ENCODE measurements at places on chromosomes 12 and 14. TPM values are rescaled to one million over a fixed set of nuclear protein-coding genes. Genes with fewer than 3 reads are reported as not detected.

DNA sequence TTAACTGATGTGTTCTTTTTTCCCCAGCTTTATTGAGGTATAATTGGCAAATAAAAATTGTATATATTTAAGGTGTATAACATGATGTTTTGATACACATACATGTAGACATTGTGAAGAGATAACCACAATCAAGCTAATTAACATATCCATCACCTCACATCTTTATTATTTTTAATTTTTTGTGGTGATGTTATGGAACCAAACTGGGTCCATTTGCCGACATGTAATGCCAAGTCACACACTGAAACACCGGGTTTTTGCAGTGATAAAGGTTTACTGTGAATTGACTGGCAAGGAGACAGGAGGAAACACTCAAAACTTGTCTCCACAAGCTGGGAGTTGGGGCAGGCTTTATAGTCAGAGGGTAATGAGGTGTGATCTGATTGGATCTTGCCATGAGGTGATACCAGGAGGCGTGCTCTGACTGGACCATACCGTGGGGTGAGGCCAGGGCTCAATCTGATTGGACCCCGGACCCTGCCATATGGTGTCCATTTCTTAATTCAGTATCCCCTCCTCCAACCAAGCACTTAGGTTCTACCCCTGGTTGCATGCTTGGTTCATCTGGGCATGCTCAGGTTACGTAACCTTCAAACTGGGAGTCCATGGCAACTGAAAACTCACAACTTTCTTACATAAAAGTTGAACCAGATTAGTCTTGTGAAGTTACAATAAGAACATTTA, 11.8 kb upstream of the WSCD2 start:
- DNase-seq, result no peak

Gene TBX3
- total RNA-seq, result 0.81 TPM

GRCh38 chr14:70000601-70001000, 121.4 kb downstream of the SMOC1 start:
- no peak for DNase-seq

Gene PIK3C2G
- total RNA-seq, result not detected

DNA sequence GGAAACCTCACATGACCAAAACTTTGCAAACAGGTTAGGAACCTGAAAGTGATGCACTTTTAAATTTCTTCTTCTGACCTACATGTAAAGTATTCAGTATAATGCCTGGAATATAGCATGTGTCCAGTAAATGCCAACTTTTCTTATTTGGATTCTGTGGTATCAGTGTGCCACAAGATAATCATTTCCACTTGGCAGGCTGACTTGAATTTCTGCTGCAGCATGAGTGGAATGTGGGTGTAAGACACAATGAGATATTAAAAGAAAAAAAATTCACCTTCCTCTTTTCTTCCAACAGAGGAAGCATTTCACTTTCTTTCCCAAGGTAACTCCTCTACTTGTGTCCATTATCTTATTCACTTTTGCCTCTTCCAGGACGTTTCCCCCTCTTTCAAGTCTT, 141.9 kb upstream of the PRKD1 start:
- DNase-seq, result no peak

DNA sequence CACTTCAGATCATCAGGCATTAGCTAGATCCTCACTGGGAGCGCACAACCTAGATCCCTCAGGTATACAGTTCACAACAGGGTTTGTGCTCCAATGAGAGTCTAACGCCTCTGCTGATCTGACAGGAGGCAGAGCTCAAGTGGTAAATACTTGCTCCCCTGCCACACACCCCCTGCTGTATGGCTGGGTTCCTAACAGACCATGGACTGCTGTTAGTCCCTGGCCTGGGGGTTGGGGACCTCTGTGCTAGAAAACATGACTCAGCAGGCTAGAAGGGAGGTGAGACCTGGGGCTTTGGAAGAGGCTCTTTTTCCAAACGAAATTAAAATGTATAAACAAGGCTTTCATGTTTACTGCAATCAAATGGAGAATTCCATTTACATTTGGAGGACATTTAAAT, 691.1 kb downstream of the FLRT2 start:
- DNase-seq, result no peak

Gene TBC1D30
- 19.9 TPM for total RNA-seq

Gene HOXC6
- total RNA-seq, result not detected

GRCh38 chr14:71036433-71036832, 129.2 kb downstream of the PCNX1 start:
- DNase-seq, result no peak

GRCh38 chr14:68789821-68790643, 2.8 kb downstream of the ZFP36L1 start:
- no peak for DNase-seq

Gene IPO4
- total RNA-seq, result 58.4 TPM

DNA sequence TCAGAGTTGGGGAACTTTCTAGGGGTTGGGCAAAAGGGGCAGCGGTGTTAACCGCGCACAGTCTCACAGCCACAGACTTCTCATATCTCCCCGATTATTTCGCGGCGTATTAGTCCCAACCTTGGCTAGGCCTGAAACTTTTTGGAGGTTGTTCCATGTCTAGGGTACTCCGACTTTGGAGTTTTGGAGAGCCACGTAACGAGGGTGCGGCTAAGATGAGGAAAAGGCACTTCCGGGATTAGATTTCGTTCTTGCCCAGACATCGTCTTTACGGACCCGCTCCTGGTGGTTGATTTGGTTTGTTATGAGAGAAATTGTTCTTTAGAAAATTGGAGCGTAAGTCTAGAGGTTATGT, 513 bp downstream of the CCNK start:
- DNase-seq, result no peak

Gene SERPINA9
- total RNA-seq, result not detected

DNA sequence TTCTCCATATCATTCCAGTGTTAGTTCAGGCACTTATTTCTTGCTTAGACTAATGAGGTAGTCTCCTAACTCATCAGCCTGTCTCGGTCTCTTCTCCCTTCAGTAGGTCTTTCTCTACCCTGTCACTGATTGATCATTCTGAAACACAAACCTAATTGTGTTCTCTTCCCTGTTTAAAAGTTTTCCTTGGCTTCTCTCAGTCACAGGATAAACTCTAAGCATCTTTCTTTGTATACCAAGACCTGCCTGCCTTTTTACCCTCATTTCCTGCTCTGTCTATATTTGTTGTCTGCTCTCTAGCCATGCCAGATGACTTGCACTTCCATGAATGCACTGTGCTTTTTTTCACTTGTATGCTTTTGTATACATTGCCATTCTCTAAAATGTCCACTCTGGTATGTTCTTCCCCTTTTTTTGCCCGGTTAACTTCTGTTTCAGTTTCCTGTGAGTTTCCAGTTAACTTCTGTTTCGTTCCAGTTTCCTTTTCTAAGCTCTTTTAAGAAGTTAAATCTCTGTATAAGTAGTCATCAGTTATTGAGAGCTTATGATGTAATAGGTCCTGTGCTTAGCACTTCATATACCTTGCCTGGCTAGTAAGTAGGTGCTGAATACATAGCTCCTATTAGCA, 12.8 kb downstream of the DIP2B start:
- peak; percentile 37 for DNase-seq

DNA sequence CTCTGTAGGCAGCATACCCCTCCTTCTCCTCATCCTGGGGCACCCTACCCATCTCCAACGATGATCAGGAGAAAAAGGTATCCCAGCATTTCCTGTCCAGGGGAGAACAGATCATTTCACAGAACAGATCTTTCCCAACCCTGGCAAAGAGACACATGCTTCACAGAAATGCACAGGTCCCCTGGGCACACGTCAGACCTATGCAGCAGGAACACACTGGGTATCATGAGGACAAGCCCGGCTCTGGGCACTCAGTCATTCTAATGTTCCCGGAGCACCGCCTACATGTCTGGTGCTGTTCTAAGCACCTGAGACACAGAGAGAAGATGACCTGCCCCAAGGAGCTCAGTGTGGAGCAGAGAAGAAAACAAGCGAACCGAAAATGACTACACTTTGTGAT, 56.2 kb downstream of the ACTN1 start:
- no peak for DNase-seq

- DNase-seq, result no peak
Observed at GRCh38 chr12:120775862-120776552, 50.4 kb downstream of the ACADS start.

GRCh38 chr14:75673345-75674035, 12.4 kb downstream of the TTLL5 start:
- no peak for DNase-seq

DNA sequence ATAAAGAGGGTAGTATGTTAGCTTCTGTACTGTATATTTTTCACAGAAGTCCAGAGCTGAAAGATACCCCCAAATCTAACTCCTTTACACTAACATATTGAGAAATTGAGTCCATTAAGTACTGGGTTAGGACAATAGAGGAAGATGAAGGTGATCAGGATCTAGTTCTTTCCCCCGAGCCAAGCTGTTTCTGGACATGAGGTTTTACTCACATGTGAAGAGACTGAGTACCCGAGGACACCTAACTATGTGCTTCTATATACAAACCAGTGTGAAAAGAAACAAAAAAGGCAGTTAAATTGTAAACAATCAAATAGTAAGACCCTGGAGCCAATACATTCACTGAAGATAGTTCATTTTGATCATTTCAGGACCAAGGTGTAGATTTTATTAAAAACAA, 3.8 kb upstream of the TRHDE start:
- DNase-seq, result no peak

DNA sequence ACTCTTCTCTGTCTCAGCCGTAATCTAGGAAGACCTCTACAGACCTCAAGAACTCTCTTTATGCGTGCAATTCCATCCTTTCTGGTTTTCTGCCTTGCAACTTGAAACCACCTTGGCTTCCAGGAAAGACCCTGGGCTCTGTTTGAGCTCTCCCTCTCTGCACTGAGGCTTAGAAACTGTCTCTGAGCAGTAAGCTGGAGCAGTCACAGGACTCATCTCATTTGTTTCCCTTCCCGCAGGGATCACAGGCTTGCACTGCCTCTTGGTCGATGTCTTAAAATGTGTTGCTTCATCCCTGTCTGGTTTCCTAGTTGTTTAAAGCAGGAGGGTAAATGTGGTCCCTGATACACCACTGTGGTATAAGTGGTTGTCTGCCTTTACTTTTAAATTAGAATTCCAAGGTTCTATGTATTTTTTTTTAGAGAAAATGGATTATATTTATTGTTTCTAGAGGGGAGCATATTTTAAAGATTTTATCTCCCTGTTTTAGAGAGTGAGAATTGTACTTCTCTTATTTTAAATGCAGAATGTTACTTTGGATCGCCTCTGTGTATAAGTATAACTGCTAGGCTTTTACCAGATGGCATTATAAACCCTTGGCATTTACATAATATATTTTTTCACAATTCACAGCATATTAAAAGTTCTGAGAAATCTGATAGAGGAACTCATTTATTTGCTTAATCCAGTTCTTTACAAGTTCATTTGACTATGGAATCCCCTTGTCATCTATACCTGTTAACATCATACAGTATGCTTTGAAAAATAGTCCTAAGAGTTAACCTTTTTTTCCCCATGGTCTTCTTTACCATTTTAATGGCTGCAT, 26.4 kb downstream of the EID3 start:
- no peak for DNase-seq

GRCh38 chr12:13135371-13136178, 32.1 kb upstream of the GSG1 start:
- no peak for DNase-seq

Gene CISTR
- not detected for total RNA-seq

Gene PRR13
- total RNA-seq, result 26.2 TPM

Gene CLEC1B
- not detected for total RNA-seq

GRCh38 chr12:1794440-1795090, 25.8 kb upstream of the LRTM2 start:
- no peak for DNase-seq

Gene STON2
- total RNA-seq, result 0.13 TPM

DNA sequence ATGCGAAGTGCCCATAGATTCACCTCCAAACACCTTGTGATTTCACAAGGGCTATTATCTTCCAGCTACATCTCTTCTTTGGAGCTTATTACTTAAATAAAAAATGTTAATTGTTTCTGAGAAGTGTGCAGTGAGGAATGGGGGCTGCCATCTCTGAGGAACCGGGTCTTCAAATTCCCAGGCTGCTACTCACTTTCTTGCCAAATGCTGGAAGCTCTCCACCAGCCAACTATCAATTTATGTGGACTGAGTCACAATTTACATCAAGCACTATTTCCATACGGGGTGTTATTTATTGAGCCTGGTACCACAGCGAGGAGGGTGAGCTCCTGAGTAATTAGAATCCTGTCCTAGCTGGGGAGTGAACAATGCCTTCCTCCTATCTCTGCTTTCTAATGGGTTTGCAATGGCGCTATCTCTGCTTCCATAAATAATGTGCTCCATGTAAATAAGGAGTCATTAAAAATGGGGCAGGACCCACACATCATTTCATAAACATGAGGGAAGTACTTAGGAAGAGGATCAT, 898.3 kb downstream of the VRK1 start:
- no peak for DNase-seq

GRCh38 chr14:100532906-100533655, 54.1 kb downstream of the BEGAIN start:
- DNase-seq, result no peak

DNA sequence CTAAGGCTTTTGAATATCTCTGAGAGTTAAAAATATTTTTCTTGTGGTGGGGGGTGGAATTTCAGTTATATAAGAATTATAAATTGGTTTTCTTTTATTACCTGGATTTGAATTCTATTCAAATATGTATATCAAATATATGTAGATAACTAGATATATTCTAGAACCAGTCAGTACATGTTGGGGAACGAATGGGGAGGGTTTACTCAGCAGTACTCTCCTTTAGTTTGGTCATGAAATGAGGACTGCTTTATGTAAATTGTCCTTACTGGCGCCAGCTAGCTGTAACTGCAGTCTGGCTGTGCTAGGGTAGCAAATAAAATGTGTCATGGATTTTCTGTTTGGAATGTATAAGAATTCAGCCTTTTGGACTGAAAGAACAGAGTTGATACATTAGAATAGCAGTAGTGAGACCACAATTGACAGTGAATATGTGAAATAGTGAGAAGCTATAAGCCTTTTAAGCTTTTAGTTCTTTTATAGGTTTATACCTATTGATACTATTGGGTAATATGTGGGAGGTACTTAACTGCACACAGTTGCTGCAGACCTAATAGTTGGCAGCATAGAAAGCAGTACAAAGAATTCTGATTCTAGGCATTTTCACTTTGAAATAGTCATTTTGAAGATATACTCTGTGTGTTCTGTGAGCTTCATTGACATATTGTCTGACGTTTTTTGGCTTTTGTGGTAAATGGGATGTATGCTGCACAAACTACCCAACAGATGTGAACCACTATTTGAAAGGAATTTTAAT, 29.0 kb downstream of the ATF7IP start:
- no peak for DNase-seq

Gene RASSF9
- total RNA-seq, result 0.92 TPM

GRCh38 chr12:94070520-94070919, 77.9 kb upstream of the PLXNC1 start:
- DNase-seq, result no peak

Gene MNAT1
- total RNA-seq, result 58.4 TPM

Gene PRICKLE1
- total RNA-seq, result 36.7 TPM

GRCh38 chr14:56630707-56631106, 51.1 kb downstream of the TMEM260 start:
- DNase-seq, result no peak

GRCh38 chr14:89573399-89573657, 156.3 kb upstream of the FOXN3 start:
- DNase-seq, result no peak
